ENCODE measurements at places on chromosomes 13 and 19. TPM values are rescaled to one million over a fixed set of nuclear protein-coding genes. Genes with fewer than 3 reads are reported as not detected.
A peak's percentile ranks its signal among the peaks of the same experiment; 100 is the strongest.

DNA sequence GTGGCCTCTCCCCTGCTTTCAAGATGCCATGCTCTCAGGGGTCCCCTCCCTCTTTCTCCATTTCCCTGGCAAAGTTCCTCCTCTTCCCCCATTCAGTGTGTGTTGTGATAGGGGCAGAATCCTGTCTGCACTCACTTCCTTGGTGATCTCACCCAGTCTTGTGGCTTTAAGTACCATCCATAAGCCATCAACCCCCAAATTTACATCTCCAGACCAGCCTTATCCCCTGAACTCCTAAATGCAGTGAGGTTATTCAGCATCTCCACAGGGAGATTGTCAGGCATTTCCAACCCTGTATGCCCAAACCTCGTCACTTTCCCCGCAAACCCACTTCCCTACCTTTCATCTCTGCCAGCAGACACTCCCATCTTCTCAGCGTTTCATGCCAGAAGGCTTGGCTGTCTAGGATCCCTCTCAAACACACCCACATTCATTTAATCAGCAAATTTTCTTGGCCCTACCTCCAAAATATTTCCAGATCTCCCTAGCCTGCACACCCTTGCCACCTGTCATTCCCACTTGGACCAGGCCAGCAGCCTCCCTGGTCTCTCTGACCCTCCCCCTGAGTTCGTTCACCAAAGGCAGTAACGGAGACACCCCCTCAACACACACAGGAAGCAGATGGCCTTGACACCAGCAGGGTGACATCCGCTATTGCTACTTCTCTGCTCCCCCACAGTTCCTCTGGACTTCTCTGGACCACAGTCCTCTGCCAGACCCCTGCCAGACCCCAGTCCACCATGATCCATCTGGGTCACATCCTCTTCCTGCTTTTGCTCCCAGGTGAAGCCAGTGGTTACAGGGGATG is at the start of gene HCST:
Gene HCST, plus strand, starts transcription at position 676 of the 808 bp plus-strand sequence. Its CDS starts 65 bp downstream, at position 741.
- H3K27ac ChIP-seq: peak within 1 kb of the TSS; percentile 97
- peaks cover 41% of the 10 kb centered on the region for H3K4me1 ChIP-seq
- no peaks in the 10 kb centered on the region for H3K27me3 ChIP-seq
- peaks cover 19% of the 10 kb centered on the region for H3K36me3 ChIP-seq
- H3K4me3 ChIP-seq: peak within 1 kb of the TSS; percentile 78
- peak; percentile 82 for DNase-seq

GRCh38 chr13:114161644-114162532 is 17.2 kb upstream of the CFAP97D2 start:
- no peaks in the 10 kb centered on the region for H3K36me3 ChIP-seq
- H3K27me3 ChIP-seq: peaks cover 28% of the 10 kb centered on the region
- peak overlapping the region; percentile 39 for H3K4me3 ChIP-seq
- H3K27ac ChIP-seq: peak overlapping the region; percentile 51
- no peak for DNase-seq
- peaks cover 35% of the 10 kb centered on the region for H3K4me1 ChIP-seq

DNA sequence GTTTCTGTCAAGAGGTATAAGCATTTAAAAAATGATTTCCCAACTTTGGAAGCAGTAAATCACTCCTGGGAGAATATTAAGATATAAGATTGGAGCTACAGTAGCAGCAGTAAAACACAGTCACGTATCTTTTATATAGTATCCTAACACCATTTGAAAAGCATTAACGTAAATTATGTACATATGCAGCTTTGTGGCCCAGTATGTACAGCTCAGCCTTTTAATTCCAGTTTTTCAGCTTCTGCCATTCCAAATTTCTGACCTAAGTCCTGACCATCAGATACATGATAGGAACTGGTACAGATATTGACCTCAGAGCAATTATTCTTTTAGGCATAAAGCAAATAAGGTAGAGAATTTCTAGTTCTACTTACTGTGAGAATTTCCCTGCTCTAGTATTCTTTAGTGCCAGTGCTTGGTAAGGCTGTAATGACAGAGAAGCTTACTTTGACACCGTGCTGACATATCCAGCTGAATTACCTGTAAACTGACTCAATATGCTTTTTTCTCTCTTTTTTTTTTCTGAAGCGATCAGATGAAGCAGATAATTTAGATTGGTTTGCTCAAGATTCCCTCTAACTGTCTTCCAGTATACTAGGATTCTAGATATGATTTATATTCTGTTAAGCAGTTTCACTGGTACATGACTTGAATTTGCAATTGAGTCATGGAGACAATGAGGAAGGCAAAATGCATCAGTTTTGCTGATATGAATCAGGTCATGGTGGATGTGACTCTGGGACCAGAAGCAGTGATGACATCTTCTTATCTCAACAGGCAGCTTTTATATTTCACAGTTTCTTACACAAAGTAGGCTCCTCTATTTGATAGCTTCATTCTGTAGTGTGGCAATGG is 703.6 kb downstream of the SLITRK6 start:
- H3K4me1 ChIP-seq: no peaks in the 10 kb centered on the region
- no peak overlapping the region for H3K4me3 ChIP-seq
- DNase-seq: no peak
- no peaks in the 10 kb centered on the region for H3K27me3 ChIP-seq
- no peak overlapping the region for H3K27ac ChIP-seq

DNA sequence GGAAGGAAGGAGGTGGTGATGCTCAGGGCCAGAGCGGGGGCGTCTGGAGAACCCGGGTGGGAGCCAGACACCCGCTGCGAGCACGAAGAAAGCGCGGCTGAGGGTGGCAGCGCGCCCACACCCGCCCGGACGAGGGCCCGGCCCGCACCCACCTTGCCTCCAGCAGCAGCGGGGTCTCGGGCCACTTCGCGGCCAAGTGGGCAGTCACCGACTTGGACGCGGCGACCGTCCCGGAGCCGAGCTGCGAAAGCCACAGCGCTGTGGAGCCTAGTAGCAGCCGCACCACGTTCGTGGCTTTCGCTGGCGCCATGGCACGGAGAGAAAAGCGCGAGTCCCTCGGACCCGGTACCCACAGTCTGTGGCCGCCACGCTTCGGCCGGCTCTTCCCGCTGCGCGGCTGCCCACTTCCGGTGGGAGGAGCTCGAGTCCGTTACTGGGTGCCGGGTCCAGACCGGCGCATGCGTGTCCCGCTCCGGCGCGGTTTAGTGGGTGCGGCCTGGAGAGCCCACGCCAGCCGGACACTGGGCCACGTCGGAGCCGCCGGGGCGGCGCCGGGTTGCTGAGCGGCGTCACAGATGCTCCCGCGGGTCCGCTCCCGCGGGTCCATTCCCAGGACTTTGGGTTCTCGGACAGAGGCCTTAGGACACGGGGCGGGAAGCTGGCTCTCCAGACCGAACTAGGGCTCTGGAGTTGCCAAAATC is at the start of gene UGGT2:
Gene UGGT2, minus strand, starts transcription at position 399 of the 701 bp plus-strand sequence. Its CDS starts 89 bp downstream, at position 310.
- H3K27me3 ChIP-seq: peaks cover 14% of the 10 kb centered on the region
- DNase-seq: peak; percentile 41
- H3K36me3 ChIP-seq: peaks cover 4% of the 10 kb centered on the region
- peaks cover 3% of the 10 kb centered on the region for H3K4me1 ChIP-seq
- peak within 1 kb of the TSS; percentile 56 for H3K27ac ChIP-seq

DNA sequence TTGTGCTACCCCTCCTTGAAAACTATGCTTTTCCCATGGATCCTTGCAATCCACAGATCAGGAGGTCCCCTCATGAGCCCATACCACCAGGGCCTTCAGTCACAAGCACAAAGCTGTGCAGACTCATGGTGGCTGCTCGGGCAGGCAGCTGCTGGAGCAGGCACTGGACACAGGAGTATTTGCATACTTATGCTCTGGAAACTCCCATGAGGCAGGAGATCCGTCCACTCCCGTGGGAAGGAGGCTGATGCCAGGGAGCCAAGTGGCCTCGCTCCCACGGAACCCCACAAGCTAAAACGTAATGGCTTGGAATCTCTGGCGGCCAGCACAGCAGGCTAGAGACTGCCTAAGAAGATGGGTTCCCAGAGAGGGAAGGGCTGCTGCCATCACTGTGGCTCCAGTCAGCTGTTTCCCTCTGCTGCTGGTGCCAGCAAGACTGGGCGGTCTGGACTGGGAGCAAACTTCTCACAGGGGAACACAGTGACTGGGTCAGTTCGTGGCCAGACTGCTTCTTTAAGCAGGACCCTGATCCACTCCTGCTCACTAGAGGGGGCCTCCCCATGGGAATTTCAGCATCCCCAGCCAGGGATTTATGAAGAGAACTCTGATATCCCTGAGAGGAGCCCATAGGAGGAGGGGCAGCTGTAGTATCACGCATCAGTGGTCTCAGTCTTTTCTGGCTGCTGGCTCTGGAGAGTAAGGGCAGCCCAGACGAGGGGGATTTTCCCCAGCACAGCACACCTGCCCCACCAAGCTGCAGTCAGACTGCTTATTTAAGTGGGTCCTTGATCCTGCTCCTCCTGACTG is 370.3 kb upstream of the ATXN8OS start:
- no peak overlapping the region for H3K27ac ChIP-seq
- H3K4me1 ChIP-seq: no peaks in the 10 kb centered on the region
- no peaks in the 10 kb centered on the region for H3K36me3 ChIP-seq
- no peak for DNase-seq
- H3K4me3 ChIP-seq: no peak overlapping the region
- no peaks in the 10 kb centered on the region for H3K27me3 ChIP-seq

DNA sequence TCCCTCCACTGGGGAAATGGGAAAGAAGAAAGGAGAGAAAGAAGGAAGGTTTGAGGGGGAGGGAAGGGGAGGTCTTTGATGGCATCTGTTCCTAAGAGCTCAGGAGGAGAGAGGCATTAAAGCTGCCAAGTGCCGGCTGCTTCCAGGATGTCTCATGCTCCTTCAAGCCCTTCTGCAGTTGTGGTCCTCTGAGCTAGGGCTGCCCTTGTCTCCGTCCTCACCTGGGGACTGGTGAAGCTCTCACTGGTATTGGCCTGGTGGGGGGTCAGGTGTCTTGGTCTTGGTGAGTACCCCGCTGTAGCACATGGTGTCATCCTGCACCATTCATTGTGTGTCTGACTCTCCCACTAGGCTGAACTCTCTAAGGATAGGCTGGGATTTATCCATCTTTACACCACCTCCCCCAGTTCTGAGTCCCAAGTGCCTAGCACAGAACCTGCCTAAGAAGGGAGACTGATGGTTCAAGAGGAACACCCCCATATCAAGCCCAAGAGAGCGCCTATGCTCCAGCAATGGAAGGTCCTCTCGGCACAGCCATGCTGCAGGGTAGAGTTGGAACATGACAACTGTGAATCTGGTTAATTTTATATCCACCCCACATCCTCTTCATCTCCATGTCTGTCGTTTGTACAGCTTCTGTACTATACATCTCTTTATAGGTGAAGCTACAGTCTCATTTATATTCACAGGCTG is 83.7 kb downstream of the AKAP11 start:
- peak overlapping the region; percentile 85 for H3K27ac ChIP-seq
- H3K4me3 ChIP-seq: no peak overlapping the region
- DNase-seq: no peak
- H3K36me3 ChIP-seq: peaks cover 7% of the 10 kb centered on the region
- no peaks in the 10 kb centered on the region for H3K27me3 ChIP-seq

- no peak overlapping the region for H3K27ac ChIP-seq
- no peak for DNase-seq
- no peaks in the 10 kb centered on the region for H3K36me3 ChIP-seq
- no peaks in the 10 kb centered on the region for H3K4me1 ChIP-seq
- no peak overlapping the region for H3K4me3 ChIP-seq
Measured at GRCh38 chr13:102280366-102280765, 121.5 kb downstream of the FGF14 start.

Gene SULT2A1
- not detected for total RNA-seq

Gene EFNA2
- total RNA-seq: not detected

DNA sequence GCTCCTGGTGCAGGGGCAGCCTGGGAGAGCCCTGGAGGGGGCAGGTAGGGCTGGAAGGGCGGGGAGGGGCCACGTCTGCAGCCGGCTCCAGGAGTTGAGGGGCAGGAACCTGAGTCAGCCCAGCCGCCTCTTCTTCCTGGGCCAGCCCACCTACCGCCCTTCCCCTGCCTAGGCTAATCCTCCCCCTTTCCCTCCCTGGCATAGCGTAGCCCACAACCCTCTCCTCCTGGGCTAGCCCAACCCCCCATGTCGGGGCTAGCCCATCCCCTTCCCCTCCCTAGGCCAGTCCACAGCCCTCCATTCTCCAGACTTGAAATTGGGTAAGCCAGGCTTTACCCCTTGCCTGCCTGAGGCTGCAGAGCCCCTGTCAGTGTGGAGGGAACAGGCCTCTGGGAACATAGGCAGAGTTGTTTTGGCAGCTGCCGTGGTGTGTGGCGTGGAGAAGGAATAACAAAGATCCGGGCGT is 20.6 kb upstream of the WDR18 start:
- no peak for DNase-seq
- no peak overlapping the region for H3K27ac ChIP-seq
- peaks cover 31% of the 10 kb centered on the region for H3K36me3 ChIP-seq

- no peaks in the 10 kb centered on the region for H3K4me1 ChIP-seq
- H3K27ac ChIP-seq: no peak overlapping the region
- no peaks in the 10 kb centered on the region for H3K27me3 ChIP-seq
- no peaks in the 10 kb centered on the region for H3K36me3 ChIP-seq
- no peak overlapping the region for H3K4me3 ChIP-seq
Measured at GRCh38 chr13:112131713-112132113, 64.8 kb downstream of the SOX1 start.

DNA sequence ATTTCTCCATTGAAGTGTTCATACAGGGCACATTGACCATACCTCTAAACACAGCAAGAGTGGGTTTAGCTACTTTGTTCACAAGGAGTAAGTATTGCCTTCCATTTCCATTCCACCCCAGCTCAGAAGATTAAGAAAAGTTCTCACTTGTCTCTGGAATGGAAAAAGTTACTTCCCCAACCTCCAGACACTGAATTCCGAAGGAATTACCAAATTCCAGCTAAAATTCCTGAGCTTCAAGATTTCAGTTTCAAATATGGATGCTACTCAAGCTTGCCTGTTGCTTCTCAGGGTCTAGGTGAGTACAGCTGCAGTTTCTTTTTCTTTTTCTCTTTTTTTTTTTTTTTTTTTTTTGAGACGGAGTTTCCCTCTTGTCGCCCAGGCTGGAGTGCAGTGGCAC is 33.6 kb downstream of the TEX26 start:
- peaks cover 59% of the 10 kb centered on the region for H3K27me3 ChIP-seq
- no peaks in the 10 kb centered on the region for H3K4me1 ChIP-seq
- no peak overlapping the region for H3K27ac ChIP-seq
- DNase-seq: no peak
- no peak overlapping the region for H3K4me3 ChIP-seq

Measured in activated CD8-positive, alpha-beta memory T cell treated with anti-CD3 and anti-CD28 coated beads, Interleukin-2, amount 10 ng/mL, durations not matched to agents 7 days and 5 days (primary cell).